Activated effector memory CD4-positive, alpha-beta T cell treated with Interleukin-2 at 50 U/mL for 16 hours (primary cell): ENCODE measurements at places on chromosomes 11 and 22.

DNA sequence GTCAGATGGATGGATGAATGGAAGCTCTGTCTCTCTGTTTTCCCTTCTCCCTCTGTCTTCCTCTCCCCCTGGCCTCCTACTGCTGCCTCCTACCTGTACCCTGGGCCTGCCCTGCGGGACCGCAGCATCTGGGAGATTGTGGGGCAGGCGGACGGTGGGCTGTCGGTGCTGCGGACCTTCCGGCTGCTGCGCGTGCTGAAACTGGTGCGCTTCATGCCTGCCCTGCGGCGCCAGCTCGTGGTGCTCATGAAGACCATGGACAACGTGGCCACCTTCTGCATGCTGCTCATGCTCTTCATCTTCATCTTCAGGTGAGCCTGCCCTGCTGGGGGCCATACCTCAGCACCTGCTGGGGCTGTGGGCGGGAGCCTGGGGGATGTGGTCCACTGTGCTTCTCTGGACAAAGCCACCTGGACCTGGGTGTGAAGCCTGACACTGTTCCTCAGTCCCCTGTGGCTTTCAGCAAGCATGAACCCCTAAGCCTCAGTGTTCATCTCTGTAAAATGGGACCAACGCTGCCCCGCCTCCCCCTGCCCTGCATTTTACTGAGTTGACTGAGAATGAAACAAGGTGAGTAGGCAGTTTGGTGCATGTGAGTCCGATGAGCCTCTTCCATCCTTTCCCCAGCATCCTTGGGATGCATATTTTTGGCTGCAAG lies 88.4 kb downstream of the CACNA1I start:
- DNase-seq: no peak

DNA sequence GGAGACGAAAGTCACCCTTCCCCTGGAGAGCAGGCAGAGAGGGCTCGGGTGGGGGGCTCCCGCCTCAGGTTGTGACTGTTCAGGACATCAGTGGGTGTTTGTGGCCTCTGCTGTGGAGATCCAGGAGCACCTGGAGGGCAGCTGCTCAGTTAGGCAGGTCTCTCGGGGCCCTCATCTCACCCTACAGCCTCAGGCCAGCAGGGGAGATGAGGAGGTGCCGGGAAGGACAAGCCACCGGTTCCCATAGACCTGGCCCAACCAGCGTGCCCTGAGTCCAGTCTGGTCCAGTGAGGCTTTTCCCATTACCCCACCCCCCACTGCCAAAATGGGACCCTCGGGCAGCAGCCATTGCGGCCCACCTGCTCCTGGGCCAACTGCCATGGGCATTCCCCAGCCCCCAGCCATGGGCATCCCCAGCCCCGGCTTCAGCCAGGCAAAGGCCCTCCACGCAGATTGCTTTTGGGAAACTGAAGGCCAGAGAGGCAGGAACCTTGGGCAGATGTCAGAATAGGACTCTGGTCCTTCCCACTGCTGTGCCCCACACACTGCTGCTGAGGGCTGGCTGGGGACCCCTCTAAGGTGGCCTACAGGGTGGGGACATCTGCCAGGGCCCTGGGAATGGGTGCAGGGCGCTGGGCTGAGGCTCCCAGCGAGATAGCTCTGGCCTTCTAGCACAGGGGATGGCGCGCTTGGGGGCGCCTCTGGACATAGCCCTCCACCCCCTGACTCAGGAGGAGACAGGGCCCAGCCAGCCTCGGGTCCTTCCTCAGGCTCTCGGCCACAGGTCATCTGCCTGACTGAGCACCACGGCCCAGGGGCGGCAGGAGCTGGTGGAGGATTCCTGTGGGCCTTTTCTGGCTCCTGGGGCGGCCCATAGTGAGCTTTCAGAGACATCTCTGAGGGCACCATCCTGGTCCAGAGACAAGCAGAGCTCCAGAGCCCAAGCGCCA lies 4.8 kb downstream of the PIM3 start:
- no peak for DNase-seq

GRCh38 chr22:22196018-22196533 lies 48.5 kb upstream of the VPREB1 start:
- DNase-seq: no peak

DNA sequence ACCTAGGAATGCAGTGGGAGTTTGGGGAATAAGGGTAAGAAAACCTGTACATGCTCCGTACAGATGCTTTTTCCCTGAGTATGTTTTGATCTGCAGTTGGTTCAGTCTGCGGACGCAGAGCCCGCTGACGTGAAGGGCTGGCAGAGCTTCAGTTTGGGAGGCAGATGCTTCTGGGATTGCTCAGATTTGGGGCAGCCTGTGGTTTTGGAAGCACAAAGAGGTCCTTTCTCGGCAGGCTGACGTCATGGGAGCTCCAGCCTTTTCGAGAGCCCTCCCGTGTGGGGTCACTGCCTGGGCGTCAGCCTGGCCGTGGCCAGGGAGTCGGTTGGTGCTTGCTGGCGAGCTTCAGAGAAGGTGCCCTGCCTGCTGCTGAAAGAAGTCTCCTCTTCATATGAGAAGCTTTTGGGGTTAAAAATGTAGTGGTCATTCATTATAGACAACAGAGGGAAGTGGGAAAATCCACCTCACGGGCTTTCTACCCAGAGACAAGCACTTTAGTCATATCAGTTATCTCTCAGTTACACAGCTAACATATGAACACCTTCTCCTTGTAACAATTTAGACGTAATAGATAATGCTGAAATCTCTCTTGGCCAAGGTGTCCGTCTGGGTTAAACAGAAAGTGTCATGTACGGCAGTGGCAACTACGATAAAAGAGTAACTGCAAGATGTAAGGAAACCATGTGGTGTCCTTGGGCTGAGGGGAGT lies 26.8 kb downstream of the TPCN2 start:
- no peak for DNase-seq

GRCh38 chr11:44785856-44786607 lies 59.3 kb downstream of the TSPAN18 start:
- no peak for DNase-seq

DNA sequence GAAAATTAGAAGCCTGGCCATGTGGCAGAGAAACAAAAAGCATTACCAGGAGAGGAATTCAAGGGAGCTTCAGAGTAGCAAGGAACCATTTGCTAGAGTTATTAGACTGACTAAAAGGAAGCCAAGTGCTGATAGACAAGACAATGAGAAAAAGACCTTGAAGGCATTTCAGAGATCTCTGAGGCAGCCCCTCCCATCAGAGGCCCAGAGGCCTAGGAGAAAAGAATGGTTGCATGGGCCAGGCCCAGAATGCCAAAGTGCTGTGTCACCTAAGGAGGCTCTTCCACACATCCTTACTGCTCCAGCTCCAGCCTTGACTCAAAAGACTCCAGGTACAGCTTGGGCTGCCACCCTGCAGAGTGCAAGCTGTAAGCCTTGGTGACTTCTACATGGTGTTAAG lies 61.8 kb upstream of the POU2AF2 start:
- no peak for DNase-seq

GRCh38 chr11:64675450-64676260 lies 47.3 kb downstream of the NRXN2 start:
- DNase-seq: no peak

DNA sequence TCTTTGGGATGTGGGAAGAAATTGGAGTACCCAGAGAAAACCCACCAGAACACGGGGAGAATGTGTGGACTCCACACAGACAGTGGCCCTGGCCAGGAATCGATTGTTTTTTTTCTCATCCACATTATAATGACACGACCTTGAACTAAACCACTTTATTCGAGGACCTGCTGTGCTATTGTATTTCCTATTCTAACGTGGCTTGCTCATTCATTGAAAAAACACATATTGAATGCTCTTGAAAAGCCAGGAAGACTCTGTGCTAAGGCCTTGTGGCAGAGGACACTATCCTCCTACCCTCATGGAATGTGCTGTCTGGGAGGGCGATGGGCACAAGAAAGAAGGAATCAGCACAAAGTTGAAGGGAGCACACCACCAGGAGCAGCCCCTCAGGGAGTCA lies 9.1 kb upstream of the SREBF2 start:
- DNase-seq: no peak

- DNase-seq: no peak
Observed at GRCh38 chr11:117232911-117233409, 489 bp downstream of the RNF214 start.

- DNase-seq: no peak
Observed at GRCh38 chr11:122195790-122196189, 79.8 kb upstream of the BLID start.

DNA sequence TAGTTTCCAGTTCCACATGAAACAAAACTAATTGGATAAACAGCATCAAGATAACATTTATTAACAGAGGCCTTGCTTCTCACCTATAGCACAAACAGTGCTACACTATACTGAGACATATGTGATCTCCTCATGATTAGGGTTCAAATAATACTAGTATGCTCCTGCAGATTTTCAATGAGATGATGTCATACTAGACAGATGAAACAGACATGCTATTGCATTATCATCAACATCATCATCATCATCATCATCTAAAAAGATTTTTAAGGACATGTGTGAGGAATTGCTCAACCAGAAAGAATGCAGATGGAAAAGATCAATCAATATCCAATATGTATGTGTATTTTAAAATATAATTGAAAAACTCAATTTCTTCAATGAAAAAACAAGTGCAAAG lies 932.3 kb downstream of the METTL15 start:
- DNase-seq: no peak

- no peak for DNase-seq
Observed at GRCh38 chr11:111363985-111364384, 15.1 kb downstream of the POU2AF1 start.

DNA sequence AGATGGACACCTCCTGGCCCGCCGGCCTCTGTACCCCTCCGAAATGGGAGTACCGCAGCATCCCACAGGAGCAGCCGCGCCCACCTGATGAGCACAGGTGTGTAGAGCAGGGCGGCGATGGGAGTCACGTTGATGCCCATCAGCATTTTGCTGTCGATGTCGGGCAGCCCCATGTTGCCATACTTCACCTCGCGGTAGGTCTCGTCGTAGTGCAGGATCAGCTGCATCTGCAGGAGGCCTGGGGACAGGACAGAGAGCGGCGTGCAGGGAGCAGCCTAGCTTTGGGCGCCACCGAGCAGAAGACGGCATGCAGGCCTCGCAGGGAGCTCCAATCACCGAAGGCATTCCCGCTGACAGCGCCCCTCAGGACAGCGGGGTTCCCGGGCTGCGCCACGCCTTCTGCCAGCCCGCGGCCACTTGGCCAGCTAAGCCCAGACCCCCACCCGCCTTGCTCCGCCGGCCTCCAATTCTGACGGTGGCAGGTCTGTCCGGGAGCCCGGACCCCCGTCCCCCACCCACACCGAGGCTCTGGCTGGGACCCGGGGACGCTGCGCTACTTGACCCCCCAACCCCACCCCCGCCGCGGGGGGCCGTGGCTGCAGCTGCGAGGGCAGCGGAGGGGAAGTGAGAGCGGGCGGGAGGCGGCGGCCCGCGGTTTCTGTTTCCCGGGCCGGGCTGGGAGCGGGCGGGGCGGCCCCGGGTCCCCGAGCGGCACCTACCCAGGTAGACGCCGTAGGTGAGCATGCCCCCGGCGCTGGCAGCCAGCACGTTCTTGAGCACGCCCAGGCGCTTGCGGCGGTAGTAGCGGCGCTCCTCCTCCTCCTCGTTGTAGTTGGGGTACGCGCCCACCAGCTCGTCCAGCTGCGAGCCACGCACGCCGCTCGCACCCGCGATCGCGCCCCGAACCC lies 705 bp downstream of the UNC93B1 start:
- peak; percentile 53 for DNase-seq

- no peak for DNase-seq
Observed at GRCh38 chr11:10709299-10710086, 15.9 kb upstream of the IRAG1 start.

GRCh38 chr11:106047631-106048030 lies 25.6 kb upstream of the MSANTD4 start:
- no peak for DNase-seq

DNA sequence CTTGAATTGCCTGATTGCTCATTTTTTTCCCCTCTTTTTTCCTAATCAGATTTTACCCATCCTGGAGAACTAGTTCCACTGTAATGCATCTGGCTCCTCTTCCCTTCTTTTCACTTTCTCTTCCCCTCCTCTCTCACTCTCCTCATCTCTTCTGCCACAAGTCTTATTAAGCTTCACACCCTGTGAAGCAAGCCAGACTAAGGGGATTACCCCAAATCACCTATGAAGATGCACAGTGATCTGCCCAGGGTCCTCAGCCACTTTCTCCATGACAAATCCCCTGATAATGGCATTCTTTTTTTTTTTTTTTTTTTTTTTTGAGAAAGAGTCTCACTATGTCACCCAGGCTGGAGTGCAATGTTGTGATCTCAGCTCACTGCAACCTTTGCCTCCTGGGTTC lies 11.2 kb downstream of the UBASH3B start:
- DNase-seq: no peak

DNA sequence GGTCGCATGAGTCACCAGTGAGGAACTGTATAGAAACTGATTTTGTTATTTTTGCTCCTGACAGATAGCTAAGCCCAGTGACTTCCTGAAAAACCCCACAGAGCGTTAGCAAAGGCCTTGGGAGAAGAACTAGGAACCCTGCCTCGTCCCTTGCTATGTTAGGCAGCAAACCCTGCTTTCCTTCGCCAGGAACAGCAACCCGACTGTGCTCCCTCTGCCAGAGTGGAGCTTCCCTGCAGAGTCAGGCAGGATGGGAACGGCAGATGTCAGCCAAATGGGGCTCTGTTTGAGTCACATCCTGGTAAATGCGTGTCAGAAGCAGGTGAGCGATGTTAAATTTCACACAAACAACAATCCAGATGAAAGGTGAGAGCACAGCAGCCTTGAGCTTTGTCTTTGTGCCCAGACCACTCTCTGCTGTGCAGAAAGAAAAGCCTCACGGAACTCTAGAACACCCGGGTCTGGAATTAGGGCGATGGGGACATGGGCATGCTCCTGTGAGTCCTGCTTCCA lies 186.6 kb downstream of the ADAMTS15 start:
- DNase-seq: no peak

GRCh38 chr11:2389377-2390026 lies 11.0 kb upstream of the TSSC4 start:
- no peak for DNase-seq

GRCh38 chr11:86940122-86940777 lies 14.9 kb downstream of the FZD4 start:
- DNase-seq: no peak

DNA sequence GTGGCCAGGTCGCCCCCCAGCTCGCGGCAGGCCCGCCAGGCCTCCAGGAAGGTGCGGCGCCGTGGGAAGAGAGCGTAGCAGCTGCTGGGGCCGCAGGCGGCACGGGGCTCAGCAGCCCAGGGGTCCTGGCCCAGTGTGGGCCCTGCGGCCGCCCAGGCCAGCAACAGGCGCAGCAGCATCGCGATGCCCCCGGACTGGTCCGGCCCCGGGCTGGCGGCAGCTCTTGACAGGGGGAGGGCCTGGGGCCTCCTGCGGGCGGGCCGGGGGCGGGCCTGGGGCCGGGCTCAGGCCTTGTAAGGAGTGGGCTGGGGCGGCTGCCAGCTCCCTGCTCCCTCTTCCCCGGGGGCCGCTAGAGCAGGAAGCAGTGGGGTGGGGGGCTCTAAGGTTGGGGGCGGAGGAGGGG lies at the start of gene CD248:
TSS of gene CD248 (minus strand) at position 196 of the 403 bp plus-strand sequence. CDS start at position 179, 17 bp downstream.
- DNase-seq: no peak

DNA sequence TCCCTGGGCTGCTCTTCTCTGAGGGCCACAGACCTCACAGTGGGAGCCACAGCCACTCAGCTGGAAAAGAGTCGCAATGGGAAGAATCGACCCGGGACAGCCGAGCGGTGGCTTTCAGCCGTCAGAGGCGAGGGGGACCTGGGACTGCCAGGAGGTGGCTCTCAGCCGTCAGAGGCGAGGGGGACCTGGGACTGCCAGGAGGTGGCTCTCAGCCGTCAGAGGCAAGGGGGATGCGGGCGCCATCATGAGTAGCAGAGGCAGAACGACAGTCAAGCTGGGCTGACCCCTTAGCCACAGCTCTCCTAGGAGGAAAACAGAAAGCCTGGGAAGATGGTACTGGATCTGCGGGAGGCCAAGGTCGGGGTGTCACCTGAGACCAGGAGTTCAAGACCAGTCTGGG lies 14.9 kb upstream of the MUC2 start:
- DNase-seq: no peak

GRCh38 chr11:109223451-109223850 lies 198.5 kb upstream of the C11orf87 start:
- no peak for DNase-seq
